Left lobe of liver (tissue), 2 donors: ENCODE measurements at places on chromosomes 1 and 21. TPM values are rescaled to one million over a fixed set of nuclear protein-coding genes. Genes with fewer than 3 reads are reported as not detected.

Gene SFPQ
- total RNA-seq: 55.9 TPM

Gene PRAMEF4
- total RNA-seq: not detected

Gene ARHGEF16
- 8.1 TPM for total RNA-seq

Gene DEPDC1
- 0.25 TPM for total RNA-seq

Gene UTS2
- total RNA-seq: not detected

Gene LAMC2
- total RNA-seq: 0.30 TPM

Gene MRAP
- total RNA-seq: 3.4 TPM

Gene LDLRAD1
- total RNA-seq: 0.63 TPM

Gene SFN
- total RNA-seq: 0.40 TPM

Gene APCS
- 1,727 TPM for total RNA-seq

Gene RORC
- 32.1 TPM for total RNA-seq

GRCh38 chr21:38490411-38491020, 7.8 kb downstream of the ERG start:
- DNase-seq: no peak

DNA sequence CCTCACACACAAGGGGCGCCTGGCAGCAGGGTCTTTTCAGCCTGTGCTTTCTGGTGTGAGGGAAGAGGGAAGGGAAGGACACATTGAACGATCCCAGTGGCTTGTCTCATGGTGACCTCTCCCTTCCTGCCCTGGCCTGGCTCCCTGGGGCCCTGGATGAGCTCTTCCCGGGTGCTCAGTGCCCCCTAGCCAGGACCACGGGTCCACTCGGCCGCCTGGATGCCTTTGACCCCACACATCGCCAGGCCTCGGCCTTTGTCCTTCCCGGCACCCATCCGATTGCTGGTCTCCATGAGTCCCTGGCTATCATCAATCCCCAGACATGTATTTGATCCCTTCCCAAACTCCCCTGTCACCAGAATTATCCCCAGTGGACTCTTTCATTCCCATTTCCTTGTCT, 6.0 kb upstream of the TFF3 start:
- DNase-seq: no peak

DNA sequence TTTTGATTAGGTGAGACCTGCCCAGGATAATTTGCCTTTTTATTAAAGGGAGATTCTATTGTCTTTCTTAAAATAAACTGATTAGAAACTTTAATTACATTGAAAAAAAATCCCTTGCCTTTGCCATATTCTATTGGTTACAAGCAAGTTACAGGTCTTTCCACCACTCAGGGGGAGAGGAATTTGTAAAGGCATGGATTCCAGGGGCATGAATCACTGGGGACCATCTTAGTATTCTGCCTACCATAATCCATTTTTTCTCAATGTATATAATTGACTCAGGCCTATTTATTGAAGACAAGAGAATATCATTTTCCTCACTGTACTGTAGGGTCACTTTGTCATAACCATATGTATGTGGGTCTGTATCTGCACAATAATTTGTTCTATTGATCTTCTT, 124.3 kb upstream of the PDE4B start:
- DNase-seq: no peak

GRCh38 chr1:202144402-202145067, at the start of gene ARL8A:
ARL8A (minus strand) TSS chr1:202144737; CDS start chr1:202144572, 165 bp downstream.
- DNase-seq: peak; percentile 82

DNA sequence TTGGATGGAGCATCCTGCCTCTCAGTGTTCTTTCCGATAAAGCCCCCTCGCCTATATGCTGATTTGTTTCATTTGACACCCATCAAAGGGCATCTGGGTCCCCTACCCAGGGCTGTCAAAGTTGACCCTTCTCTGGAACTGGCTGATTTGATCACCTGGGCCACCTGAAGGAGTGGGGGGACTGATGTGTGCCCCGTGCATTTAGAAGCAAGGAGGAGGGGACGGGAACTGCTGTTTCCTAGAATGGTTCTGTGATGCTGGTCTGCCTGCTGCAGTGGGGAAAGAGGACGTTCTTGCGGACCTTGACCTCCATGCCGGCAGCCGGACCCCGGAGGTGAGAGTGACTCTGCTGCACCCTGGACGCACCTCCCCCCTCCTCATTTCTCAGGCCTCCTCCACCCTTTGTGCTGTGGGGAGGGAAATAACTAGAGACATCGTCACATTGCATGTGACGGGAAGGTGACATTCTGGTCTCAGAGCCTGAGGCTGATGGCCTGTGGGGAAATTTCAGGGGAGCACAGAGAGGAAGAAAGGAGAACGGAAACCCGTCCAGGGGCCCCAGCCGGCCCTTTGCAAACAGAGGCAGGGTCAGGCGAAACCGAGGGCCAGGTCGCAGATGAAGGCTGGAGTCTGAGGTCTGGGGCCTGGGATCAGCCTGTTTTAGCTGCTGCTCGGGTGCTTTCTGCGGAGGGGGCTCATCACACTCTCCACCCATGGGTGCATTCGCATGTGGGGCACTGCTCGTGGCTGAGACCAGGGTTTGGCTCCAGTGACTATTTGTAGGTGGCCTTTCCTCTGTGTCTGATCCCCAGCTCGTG, 25.7 kb downstream of the CRYAA start:
- peak; percentile 42 for DNase-seq

- peak; percentile 88 for DNase-seq
Observed at GRCh38 chr1:206691604-206692003, 6.9 kb downstream of the MAPKAPK2 start.

- DNase-seq: no peak
Observed at GRCh38 chr1:38004284-38005108, 818 bp downstream of the FHL3 start.

GRCh38 chr1:97730271-97730670, 190.6 kb downstream of the DPYD start:
- no peak for DNase-seq

DNA sequence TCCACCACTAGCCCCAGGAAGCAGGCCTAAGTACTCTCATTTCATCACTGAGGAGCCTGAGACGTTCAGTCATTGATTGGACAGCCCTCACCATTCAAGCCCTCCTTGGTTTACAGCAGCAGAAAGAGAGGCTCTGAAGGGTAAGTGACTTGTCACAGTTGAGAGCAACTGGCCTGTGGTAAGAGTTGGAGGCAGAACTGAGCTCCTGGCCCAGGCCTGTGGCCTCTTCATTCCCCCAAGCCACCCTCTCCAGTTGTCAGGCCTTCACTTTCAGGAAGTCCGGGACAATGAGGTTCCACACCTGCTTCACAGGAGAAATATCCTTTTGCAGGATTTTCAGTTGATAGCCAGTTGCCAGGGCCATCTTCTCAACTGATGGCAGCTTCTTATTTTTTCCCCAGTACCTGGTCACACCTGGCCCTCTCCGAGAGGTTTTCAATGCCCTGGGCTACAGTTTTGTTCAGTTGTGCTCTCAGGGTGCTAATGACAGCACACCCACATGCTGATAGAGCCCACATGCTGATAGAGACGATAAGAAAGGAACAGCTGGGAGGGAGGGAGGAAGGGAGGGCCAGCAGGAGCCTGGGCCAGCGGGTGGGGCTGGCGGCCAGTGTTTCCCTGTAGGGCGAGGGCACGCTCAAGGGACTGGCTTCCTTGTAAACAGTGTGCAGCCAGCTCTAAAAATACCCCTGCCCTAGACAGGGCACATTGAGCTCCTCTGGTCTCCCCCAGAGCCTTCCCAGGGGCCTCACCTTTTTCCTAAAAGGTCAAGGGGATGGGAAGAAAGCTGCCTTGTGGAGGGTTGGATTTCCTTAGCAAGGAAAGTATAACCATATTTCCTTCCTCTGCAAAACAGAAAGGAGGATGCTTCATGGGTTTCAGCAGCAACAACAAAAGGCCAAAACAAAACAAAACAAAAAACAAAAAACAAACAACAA, 112.7 kb upstream of the JUN start:
- DNase-seq: no peak

- no peak for DNase-seq
Observed at GRCh38 chr1:61353797-61354406, 271.5 kb downstream of the NFIA start.

DNA sequence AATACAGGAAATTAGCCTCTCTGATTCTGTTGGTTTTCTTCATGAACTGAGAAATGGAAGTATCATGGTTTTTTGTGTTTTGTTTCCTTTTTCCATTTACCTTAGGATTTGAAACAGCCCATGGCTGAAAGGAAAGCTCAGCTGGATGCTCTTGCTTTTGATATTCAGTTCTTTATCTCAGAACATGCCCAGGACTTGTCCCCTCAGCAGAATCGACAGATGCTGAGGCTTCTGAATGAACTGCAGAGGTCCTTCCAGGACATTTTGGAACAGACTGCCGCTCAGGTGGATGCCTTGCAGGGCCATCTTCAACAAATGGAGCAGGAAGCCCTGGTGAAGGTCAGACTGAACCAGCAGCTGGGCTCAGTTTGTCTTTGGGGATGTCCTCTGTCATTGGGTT, 142.4 kb downstream of the MACF1 start:
- DNase-seq: no peak

DNA sequence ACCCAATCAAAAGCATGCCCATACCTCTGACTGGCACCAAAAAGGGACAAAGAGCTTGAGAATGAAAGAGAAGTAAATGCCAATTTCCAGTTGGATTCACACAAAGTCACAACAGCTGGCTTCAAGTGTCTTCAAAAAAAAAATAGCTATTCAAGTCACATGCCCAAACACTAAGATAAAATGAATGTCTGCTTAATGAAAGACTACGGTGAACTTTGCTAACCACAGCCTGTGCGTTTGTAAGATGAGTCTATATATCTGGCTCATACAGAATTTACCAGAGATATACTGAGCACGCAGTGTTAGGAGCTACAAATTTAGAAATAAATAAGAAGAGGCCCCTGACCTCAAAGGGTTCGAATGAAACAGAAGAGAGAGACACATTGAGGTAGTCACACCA, 73.2 kb downstream of the DAB1 start:
- no peak for DNase-seq

DNA sequence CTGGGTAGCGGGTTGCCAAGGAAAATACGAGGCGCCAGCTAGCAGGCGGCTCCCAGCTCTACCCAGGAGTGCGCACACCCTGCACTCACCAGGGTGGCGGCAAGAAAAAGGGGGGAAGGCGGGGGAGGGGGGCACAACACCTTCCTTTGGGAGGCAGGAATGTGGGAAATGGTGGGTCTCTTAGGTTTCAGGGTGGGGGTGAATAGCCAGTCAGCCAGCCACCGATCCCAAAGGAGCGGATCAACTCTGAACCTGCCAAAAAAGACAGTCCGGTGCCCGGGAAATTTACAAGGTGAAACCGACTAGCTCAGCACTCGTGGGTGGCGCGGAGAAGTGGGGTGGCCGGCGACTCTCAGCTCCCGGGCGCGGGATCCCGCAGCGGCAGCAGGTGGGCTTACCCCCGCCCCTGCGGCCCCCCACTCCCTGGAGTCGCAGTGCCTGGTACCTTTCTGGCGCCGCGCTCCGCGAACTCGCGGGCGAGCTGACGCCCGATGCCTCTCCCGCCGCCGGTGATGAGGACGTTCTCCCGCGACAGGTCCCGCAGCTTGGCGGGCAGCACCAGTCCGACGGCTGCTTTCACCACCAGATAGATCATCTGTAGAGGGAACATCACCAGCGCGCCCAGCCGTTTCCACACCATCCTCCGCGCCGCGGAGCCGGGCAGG, 1.2 kb downstream of the DHRS3 start:
- no peak for DNase-seq

- peak; percentile 54 for DNase-seq
Observed at GRCh38 chr1:181479137-181479745, 4.1 kb upstream of the CACNA1E start.

- no peak for DNase-seq
Observed at GRCh38 chr1:4611563-4612341, 42.7 kb upstream of the AJAP1 start.

- DNase-seq: no peak
Observed at GRCh38 chr1:89546082-89546889, 21.7 kb downstream of the LRRC8B start.

- DNase-seq: no peak
Observed at GRCh38 chr1:51512606-51513005, 6.5 kb downstream of the EPS15 start.

DNA sequence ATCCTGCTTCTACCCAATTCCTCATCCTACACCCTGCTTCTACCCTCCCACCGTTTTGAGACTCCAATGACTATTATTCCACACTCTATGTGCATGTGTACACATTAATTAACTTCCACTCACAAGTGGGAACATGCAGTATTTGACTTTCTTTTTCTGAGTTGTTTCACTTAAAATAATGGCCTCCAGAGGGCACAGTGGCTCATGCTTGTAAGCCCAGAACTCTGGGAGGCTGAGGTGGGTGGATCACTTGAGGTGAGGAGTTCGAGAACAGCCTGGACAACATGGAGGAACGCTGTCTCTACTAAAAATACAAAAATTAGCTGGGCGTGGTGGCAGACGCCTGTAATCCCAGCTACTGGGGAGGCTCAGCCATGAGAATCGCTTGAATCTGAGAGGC, 464.8 kb downstream of the PTBP2 start:
- no peak for DNase-seq

GRCh38 chr21:43928222-43929125, 63.5 kb downstream of the AGPAT3 start:
- DNase-seq: no peak

DNA sequence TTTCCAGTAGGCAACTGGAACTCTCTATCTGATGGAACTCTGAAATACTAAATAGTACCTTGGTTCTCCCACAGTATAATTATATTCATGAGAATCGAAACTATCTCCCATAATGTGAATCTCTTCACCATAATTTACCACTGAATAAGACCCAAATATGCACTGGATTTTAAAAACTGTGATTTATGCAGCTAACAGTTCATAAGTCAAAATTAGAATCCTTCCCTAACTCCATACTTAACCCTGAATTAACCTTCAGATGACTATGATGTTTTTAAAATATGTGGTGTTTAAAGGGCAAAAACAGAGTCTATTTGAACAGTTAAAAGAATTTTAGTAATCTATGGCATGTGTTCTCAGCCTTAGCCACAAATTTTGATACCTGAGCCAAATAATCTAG, 22.9 kb upstream of the SLC44A3 start:
- DNase-seq: no peak

- DNase-seq: no peak
Observed at GRCh38 chr1:206087091-206087490, 30.1 kb downstream of the AVPR1B start.
